ENCODE measurements at places on chromosomes 3 and 15. TPM values are rescaled to one million over a fixed set of nuclear protein-coding genes. Genes with fewer than 3 reads are reported as not detected.

The CCDC39 gene
- total RNA-seq: not detected

The LOXL1 gene
- 0.49 TPM for total RNA-seq

The IL5RA gene
- total RNA-seq: not detected

The GNAT1 gene
- not detected for total RNA-seq

The LCTL gene
- total RNA-seq: not detected

The CISH gene
- total RNA-seq: 0.51 TPM

The CPLX3 gene
- 0.05 TPM for total RNA-seq

The HEXA gene
- total RNA-seq: 158 TPM

The STRC gene
- 0.06 TPM for total RNA-seq

The CLEC3B gene
- not detected for total RNA-seq

The PLA2G4B gene
- total RNA-seq: 2.1 TPM

The NRG4 gene
- 2.5 TPM for total RNA-seq

The GOLGA6L4 gene
- total RNA-seq: 0.90 TPM

The SAMMSON gene
- not detected for total RNA-seq

The PCSK6 gene
- total RNA-seq: 12.7 TPM

The ADGRG7 gene
- total RNA-seq: not detected

The ANKRD34C gene
- total RNA-seq: not detected

The PYGO1 gene
- 6.0 TPM for total RNA-seq

Measured in A549 treated with CORT108297 at 1 μM for 4 hours (cell line).